ENCODE measurements at places on chromosomes 13 and 19.

DNA sequence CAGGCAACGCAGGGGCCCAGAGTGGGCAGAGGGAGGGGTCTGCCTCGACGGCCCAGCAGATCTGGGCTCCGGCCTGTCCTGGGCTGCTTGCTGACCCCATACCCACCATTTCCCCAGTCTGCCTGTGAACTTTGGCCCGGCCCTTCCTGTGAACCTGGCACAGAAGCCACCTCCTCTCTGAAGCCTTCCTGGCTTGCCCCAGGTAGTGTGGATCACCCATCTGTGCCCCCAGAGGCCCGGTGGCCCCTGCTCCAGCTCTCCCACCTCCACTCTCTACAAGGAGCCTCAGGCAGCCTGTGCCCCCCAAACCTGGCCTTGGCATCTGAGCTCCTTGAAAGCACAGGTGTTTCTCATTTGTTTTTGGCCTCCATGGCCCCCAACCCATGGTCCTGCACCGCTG, 15.7 kb downstream of the PLEKHF1 start:
- DNase-seq, result no peak

GRCh38 chr13:21917086-21918015, 246.5 kb downstream of the FGF9 start:
- no peak for DNase-seq

DNA sequence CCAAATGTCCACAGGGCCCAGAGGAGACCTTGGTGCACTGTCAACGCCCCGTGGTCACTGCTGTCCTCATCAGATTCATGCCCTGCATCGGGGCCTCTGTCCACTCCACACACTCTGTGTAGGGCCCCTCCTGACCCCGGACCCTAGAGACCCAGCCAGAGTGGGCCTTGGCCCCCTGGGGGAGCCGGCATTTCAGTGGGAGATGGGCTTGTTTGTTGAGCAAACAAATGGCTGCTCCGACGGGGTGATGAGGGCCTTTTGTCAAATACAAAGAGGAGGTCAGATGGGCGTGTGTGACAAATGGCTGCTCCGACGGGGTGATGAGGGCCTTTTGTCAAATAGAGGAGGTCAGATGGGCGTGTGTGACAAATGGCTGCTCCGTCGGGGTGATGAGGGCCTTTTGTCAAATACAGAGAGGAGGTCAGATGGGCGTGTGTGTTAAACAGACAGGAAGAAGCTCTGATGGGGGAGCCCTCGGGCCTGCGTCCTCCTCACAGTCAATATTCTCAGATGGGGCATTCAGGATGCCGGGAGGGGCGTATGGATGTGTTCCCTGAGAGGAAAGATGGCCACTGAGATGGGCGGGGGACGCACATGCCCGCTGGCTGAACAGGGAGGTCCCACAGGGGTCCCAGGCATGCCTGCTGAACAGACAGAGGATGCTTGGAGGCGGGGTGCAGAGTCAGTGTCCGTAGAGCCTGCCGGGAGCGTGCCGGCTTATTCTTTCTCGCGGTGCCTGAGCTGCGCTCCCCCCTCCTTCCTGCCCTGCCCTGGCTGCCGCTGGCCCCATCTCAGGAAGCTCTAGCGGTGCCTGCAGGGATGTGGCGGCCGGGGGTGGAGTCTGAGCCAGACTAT, 36.3 kb downstream of the SMIM24 start:
- DNase-seq, result no peak

GRCh38 chr19:21321996-21322395, 7.2 kb downstream of the ZNF708 start:
- DNase-seq, result no peak

DNA sequence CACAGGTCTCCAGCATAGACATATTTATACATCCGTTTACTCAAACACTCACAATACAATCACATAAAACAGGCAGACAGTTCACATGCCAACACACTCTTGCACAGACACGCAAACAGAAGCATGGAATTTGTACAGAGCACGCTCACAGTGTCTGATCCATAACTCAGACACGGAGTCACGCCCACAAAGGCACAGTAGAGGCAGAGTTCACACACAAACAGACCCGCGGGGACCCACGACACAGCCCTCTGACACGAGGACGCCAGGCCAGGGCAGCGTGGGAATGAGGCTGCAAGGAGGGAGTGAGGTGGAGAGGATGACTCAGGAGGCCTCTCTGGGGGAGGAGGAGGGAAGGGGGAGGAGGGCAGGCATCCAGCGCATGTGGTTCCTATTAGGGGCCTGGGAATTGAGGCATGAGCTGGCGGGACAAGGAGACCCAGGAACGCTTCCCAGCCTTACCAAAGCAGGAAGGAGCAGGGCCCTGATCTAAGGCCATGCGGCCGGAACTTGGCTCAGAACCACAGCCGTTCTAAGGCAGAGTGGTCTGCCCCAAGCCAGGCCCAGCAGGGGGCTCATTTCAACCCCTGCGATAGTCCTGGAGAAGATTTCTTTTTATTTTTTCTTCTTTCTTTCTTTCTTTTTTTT, 9.1 kb upstream of the OLFM2 start:
- DNase-seq, result no peak

GRCh38 chr13:91722267-91722884, 324.0 kb downstream of the GPC5 start:
- no peak for DNase-seq

GRCh38 chr13:25192936-25193335, 20.8 kb upstream of the AMER2 start:
- no peak for DNase-seq

GRCh38 chr13:54989418-54989817, 1960.8 kb downstream of the OLFM4 start:
- no peak for DNase-seq

GRCh38 chr13:107866941-107867623, 348.3 kb downstream of the LIG4 start:
- no peak for DNase-seq

DNA sequence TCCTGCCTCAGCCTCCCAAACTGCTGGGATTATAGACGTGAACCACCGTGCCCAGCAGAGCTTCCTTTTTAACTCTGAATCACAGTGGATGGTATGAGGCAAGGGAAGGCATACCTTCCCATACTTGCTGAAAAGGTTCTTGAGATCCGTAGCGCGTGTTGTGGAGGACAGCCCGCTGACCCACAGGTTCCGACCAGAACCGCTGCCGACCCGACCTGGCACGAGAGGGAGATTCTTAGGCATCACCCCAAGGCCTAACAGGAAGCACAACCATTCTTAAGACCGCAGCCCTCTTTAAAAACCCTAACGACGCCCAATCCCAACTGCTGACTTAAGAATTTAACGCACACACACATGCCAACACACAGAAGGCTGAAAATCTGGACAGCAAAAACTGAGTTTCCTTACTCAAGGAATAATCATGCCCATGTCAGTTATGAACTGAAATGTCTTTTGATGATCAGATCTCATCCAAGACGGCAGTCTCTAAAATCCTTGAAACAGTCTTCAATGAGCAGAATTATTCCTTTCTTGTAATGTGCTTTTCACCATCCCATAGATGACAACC, 12.6 kb downstream of the SAFB2 start:
- no peak for DNase-seq

DNA sequence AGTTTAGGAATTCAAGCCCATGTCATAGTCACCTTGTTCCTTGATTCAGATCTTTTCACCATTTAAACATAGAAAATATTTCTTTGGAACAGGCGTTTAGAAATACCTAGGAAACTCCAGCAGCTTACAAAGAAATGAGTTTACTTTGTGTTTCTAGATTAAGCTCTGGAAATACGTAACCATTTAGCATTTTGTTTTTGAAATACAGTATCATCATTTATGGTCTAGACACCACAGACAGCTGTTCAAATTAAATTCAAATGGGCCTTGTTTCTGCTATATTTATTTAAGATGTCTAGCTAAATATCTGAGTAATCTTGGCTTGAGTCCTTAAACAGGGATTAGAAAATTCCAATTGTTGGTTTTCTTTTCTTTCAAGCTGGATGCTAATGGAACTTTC, 228.5 kb downstream of the NDFIP2 start:
- DNase-seq, result no peak

GRCh38 chr13:28754698-28755545, 36.2 kb upstream of the SLC46A3 start:
- DNase-seq, result peak; percentile 18

DNA sequence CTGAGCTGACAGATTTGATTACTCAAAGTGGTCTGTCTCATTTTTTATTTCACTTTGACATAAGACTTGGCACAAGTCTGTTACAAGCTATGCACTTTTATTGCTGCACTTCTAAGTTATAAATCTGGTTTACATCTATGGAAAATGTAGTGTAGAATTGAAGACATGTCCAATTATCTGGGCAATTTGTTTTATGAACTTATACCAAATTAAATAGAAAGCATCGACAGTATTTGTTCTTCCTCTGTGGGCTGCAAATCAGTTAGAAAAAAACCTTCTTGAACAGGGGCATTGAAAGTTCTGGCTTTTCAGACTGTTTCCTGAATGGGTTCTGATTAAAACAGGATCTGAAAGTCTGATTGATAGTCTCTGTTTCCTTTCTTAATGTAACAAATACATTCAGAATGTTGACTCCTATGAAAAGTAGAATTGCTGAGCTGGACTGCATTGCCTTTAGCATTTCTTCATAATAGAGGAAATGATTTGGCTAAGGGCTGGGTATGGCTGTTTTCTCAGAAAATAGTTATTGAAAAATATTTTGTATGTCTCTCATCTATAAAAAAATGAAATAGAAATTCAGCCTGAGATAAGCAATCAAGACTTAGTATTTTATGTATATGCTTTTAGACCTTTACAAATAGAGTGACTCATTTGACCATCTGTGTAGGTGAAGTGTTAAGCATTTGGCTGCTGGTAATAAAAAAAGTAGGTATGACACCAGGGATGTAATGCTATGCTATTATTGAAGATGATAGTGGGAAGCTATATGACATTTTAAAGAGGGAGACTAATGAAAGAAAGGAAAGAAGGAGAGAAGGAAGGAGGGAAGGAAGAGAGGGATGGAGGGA, 210.9 kb upstream of the SPRY2 start:
- no peak for DNase-seq

DNA sequence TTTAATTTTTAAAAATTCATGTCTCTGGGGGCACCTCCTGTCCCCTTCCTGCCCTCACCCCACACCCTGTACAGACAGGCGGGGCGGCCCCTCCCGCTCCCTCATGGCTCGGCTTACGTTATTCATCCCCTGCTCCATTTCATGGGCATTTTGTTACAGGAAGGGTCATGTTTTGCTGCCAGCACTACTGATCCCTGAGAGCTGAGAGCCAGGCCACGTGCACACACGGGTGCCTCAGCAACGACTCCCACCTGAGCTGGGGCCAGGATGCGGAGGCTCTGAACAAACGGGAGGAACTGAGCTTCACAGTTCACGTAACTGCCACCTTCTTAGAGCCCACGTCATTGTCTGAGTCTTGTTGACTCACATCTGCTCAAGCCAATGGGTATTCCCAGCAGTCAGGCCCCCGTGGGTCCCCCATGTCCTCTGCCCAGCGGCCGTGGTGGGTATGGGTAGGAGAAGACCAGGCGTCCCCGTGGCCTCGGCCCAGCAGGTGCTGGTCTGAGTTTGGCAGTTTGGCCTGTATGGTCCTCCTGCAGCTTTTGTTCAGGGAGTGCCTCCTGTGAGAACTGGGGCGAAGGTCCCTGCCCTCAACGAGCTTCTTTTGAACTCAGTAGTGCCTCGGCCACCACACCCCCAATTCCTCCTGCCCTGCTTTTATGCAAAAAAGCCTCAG, 16.4 kb upstream of the TMEM255B start:
- DNase-seq, result no peak

DNA sequence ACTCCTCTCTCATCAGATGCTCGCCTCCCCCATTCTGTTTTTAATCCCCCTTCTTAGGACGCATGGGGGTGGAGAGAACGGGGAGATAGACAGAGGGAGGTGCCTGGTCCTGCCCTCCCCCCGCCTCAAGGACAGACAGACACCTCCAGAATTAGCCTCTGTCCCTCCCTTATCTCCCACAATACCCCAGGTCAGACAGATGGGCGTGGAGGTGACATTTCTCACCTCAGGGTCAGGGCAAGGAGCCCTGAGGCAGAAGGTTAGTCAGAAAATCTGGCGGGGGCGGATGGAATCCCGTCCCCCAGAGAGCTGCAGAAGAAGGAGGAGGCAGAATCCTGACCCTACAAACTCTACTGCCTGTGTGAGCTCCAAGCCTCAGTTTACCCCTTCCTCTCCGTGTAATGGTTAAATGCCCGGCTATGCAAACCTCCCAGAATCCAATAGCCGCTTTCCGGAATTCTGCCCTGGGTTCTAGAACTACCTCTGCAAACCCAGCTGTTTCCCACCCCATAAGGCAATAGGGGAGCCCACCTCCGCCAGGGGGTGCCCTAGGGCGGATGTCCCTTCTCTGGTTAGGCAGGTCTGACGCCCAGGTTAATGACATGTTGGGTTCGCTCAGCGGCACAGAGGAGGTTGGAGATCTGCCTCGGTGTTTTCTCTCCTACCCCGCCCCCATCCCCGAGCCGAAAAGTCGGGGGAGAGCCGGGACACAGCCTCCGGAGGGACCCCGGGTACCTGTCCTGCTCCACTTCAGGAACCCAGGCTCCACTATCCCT, 900 bp downstream of the PPP1R13L start:
- peak; percentile 78 for DNase-seq

DNA sequence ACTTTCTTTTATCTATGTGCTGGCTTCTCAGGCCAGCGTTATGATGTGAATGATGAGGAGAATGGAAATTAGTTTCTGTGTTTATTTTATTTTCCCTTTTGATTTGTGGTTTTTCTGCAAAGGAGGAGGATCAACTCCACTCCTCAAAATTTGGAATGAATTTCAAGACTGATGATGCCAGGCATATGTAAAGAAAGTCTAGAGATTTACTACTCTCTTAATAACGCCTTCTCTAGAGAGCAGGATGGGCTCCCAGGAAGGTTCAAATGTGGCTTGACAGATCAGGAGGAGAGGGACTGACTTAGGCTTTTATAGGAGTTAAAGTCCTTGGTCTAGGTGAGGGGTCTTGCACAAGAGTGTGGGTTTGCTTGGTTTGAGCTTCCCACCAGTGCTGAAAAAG, 15.1 kb upstream of the POSTN start:
- DNase-seq, result no peak

DNA sequence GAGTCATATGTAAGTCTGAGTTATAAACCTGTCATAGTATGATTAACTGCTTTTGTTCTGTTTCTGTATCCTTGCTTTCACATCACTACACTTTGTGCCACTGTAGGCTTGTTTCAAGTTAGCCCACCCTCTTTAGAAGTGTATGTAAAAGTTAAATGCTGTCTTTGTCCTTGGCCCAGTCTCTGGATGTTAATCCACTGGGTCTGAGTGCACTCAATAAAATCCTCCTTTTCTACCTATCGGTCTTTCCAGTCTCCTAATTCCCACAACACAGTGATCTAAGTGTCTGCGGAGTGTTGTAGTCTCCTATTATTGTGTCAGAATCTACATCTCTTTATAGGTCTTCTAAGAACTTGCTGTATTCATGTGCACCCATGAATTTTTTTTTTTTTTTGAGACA, 14.1 kb downstream of the ZNF429 start:
- no peak for DNase-seq

GRCh38 chr19:49188626-49189200, 31.1 kb downstream of the TRPM4 start:
- DNase-seq, result no peak

- no peak for DNase-seq
Measured at GRCh38 chr13:29571876-29572570, 23.5 kb downstream of the SLC7A1 start.
